ENCODE measurements at places on chromosomes 12 and 14. TPM values are rescaled to one million over a fixed set of nuclear protein-coding genes. Genes with fewer than 3 reads are reported as not detected.
A peak's percentile ranks its signal among the peaks of the same experiment; 100 is the strongest.

Gene BMP4
- total RNA-seq = 127 TPM

DNA sequence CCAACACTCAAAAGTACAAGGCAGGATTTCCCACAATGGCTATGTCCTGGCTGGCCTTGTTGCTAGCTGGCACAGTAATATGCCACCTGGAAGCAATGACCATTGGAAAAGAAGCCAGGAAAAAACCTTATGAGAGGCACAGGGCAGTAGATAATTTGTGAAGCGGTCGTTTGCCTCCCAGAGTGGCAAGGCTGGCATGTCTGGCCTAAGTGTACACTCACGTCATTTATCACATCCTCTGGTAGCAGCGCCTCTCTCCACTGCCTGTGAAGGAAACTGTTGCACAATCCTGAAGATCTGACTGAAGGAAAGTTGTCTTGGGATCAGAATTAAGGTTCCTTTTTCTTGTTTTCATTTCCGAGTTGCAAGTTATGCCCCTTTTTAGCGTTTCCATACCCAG, 408.5 kb downstream of the ZFP36L1 start:
- no peak for DNase-seq

Gene C12orf56
- total RNA-seq = not detected

Gene SPX
- total RNA-seq = 2.4 TPM

Gene CREBL2
- 27.1 TPM for total RNA-seq

Gene SLC25A3
- 701 TPM for total RNA-seq

DNA sequence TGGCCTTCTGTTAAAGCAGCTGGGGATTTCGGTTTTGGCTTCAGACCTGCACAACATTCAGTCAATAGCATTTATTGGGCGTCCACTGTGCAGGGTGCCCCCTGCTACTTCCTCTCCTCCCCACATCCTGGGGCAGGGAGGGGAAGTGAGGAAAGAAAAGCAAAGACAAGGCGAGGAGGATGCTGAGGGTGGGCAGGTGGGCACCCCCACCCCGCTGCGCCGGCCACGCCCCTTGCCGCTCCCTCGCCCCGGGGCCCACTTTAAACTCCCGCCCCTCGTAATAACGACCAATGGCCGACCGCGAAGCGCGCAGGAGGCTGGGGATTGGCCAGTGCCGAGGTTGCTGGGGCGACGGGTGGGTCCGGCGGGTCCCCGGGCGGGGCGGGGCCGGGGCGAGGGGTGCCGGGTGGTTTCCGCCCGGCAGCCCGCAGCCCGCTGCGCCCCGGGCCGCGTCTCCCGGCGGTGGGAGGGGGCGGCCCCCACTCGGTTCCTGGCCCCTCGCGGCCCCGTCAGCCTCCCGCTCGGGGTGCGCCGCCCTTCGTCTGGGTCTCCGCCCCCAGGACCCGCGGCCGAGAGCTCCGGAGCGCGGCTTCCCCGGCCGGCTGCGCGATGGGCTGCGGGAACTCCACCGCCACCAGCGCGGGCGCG, at the start of gene C12orf75:
Gene C12orf75, plus strand, starts transcription at position 409 of the 648 bp plus-strand sequence. Its CDS starts 201 bp downstream, at position 610.
- peak; percentile 68 for DNase-seq

- DNase-seq = peak; percentile 83
These were observed 7.9 kb downstream of the GABARAPL1 start for GRCh38 chr12:10220398-10221077.

- DNase-seq = no peak
These were observed 120.4 kb downstream of the ANO6 start for GRCh38 chr12:45336331-45336730.

DNA sequence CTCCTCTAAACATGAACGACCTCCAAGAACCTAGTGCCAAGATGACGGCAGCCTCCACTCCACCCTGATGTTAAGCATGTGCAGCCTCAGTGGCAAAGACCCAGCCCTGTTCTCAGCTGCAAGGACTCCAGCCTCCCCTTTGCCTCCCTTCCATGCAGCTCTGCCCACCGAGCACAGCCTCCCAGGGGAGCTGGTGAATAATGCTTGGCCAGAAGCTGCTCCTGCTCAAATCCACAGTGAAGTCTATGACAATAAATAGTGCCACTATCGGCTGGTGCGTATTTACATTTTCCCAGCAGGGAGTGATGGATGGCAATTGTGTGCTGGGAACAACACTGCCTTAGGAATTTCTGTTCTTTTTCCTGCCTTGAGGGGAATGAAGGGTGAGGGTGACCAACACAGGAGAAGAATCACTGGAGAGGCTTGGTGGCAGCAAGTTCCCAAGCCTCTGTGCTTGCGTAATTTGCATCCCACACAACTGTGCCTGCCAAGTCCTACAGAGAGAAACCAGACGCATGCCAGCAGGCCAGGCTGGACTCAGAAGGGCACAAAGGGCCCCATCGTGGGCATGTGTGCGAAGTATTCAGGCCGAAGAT, 29.9 kb upstream of the TC2N start:
- peak; percentile 44 for DNase-seq

All from uterus (tissue), 4 donors.